ENCODE measurements at places on chromosomes 6 and 20. TPM values are rescaled to one million over a fixed set of nuclear protein-coding genes. Genes with fewer than 3 reads are reported as not detected.

- DNase-seq = no peak
Measured at GRCh38 chr6:116036885-116037284, 23.8 kb downstream of the FRK start.

DNA sequence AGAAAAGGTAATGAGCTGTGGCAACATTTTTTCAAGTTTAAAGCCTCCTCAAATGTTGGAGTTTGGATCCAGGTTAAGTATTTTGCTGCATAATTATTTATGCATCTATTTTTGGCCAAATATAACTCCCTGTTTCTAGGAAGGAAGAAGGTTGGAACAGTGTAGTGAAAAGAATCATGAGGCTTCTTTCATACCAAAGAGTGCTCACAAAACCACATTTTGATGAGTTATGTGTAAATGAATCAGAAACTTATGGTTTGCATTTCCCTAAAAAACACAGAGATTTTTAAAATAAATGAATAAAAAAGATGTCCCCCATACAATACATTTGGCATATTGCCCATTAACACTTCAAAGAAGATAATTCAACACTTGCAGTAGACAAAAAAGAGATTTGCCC, 246.9 kb upstream of the PRDM1 start:
- DNase-seq = no peak

- no peak for DNase-seq
Measured at GRCh38 chr20:11193241-11193640, 519.4 kb upstream of the JAG1 start.

DNA sequence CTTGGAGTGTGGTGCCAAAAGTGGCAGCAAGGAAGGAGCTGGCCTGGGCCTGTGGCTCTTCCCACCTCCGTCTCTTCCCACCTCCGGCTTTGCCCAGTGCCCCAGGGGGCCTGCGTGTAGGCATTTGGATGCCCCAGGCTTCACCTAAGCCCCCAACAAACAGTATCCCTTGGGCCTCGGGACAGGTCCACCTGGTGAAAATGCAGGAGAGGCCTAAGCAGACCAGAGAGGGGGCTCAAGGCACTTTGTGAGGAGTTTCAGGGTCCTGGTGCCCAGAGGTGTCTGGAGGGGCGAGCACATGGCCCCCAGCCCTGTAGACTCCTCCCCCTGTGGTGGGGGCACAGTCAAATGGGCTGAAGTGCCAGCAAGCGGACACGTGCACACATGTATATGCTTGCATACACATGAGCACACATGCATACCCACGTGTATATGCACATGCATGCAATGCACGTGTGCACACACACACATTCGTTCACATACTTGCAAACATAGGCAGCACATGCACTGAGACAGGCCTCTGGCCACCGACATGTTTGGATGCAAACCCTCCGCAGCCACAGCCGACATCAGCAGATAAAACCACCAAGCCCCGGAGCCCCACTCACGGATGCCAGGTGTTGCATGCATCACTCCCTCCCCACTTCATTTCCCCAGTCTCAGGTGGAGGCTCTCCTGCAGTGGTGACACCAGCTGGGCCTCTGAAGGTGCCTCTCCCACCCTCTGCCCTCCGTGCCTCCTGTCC, 124.5 kb downstream of the TAF4 start:
- no peak for DNase-seq

GRCh38 chr6:7730784-7731227, 4.9 kb downstream of the BMP6 start:
- DNase-seq = no peak

DNA sequence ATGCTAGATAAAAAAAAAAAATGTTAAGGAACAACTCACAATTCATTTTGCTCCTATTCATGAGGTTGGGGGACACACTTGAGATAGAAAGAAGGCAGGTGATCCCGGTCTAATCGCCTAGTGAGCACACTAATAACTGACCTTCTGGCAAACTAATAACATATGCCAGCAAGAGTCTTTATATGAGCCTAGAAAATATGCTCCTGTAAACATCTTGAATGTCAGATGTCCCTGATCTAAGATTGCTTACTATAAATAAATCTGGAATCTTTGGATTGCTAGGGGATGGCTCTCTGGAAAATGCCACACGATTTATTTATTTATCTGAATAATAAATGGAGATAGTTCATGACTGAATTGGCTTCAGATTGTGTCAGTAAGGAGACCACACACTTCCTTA, 821.9 kb downstream of the GRIK2 start:
- DNase-seq = no peak

DNA sequence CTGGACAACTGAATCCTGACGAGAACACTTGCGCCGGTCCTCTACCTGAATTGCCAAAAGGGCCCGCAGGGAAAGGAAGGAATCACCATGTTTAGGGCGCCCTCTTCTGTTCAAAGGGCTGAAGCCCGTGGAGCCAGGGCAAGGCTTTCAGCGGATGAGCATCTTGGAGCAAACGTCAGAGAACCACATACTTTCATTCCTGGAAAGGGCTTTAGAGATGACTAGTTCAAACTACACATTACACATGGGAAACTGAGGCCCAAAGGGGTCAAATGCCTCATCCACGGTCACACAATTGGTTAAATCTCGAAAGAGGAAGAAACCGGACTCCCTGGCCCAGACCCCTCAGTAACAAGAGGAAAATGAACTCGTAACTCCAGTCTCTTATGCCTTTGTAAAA, 11.5 kb upstream of the ZNF133 start:
- peak; percentile 76 for DNase-seq

DNA sequence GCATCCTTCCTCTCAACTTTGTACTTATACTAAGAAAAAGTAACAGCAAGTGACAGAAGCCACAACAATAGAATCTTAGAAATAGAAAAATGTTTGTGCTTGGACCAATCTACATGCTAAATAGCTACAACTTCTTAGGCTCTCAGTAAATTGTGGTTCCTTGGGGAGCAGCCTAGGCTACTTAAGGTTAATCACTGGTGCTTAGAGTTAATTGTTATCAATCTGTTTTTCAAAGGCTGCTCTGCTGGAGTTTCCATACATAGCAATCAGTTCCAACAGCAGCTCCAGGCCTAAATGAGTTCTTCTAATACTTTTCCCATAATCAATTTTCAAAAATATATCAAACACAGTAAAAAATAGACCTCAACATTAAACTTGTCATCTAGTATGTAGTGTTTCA, 571.4 kb downstream of the EPHA7 start:
- DNase-seq = no peak

- DNase-seq = no peak
Measured at GRCh38 chr6:148027201-148027600, 315.4 kb upstream of the SASH1 start.

DNA sequence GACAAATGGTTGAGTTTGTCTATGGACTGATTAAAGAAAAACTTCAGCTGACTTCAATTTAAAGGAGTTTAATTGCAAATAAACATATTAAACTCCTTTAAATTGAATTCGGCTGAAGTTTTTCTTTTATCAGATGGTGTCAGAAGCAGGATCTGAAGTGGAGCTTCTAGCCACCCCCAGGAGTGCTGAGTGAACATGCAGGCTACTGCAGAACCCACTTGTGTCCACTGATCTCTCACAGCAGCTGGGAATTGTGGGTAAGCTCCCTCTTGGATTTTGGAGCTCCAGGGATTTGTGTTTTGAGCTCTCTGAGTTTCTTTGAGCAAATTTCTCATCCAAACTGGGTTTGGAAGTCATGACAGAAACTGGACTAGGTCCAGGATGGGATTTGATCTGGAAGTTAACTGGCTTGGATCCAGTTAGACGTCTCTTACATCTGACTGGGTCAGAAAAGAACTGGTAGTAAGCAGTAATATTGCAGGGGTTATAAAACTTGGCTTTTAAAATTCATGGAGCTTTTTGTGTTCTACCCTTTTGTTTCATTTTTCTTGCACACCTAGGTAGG, 95.8 kb upstream of the UST start:
- DNase-seq = no peak

GRCh38 chr6:144741659-144742058, 456.5 kb downstream of the UTRN start:
- no peak for DNase-seq

- peak; percentile 47 for DNase-seq
Measured at GRCh38 chr6:42315991-42316970, 98.6 kb upstream of the MRPS10 start.

DNA sequence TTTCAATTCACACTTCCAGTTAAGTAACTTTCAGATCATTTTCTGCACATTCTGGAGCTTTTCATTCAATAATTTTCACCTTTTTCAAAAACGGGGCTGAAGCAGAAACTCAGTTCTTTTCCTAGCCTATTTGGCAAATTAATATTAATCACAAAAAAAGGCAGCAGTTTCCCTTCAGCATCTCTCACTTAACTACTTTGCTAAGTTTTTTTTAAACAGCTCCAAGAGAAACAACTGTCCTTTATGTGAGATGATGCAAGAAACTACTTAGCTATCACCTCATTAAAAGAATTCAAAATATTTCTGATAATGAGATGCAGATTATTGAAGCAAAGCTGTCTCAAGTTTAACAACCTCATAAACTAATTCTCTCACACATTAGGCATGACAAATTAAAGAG, 11.8 kb downstream of the CASS4 start:
- no peak for DNase-seq

- DNase-seq = no peak
Measured at GRCh38 chr6:4885341-4885933, 109.2 kb downstream of the CDYL start.

GRCh38 chr20:54218470-54218869, 10.6 kb downstream of the PFDN4 start:
- no peak for DNase-seq

DNA sequence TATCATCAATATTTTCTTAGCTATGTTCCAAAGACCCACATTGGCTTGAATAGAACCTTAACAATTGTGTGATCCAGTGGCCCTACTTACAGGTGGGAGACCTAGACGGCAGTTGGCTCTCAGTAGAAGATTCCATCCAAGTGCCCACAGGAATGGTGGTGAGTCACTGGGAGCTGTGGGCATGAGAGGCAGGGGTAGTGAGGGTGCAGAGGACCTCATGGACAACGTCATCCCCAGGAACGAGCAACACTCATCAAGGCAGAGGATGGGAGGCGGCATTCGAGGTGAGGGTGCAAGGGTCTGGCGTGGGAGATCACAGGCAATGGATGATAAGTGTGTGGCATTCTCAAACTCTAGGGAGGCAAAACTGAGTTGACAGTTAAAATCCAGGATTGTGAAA, 17.5 kb upstream of the SPO11 start:
- DNase-seq = no peak

GRCh38 chr6:79810185-79810705, 137.1 kb downstream of the ELOVL4 start:
- no peak for DNase-seq

- DNase-seq = no peak
Measured at GRCh38 chr20:61760731-61761130, 304.9 kb downstream of the TAF4 start.

DNA sequence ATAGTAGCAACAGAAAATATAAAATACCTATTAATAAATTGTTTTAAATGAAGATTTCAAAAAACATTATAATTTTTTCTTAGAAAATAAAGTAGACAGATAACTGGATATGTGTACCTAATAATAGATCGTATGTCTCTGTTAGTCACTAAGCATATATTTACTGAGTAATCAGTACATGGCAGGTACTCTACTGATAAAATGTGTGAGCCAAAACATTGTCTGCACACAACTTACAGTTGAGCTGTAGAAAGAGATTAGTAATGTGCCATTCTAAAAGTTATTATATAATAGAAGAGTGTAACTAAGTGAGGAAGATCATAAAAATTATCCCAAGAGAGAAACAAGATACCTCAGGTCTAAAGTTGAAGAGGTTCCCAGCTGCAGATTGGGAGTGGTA, 929.9 kb upstream of the EPHA7 start:
- no peak for DNase-seq

DNA sequence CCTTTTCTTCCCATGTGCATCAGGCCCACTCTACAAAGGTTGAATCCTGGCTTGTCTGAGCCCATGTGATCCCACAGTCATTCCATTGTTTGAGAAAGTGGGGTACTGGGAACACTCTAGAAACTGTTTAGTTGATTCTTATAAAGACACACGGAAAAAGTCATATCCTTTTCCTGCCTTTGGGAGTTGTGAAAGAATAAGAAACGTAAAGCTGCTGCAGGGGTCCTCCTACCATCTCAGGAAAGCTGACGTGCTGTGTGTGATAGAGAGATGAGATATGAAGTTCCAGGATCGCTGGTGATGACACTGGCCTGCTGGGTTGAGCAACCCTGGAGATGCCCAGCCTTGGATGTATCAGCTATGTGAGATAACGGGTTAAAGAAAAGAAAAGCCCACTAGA, 21.3 kb upstream of the HLA-DRB5 start:
- no peak for DNase-seq

DNA sequence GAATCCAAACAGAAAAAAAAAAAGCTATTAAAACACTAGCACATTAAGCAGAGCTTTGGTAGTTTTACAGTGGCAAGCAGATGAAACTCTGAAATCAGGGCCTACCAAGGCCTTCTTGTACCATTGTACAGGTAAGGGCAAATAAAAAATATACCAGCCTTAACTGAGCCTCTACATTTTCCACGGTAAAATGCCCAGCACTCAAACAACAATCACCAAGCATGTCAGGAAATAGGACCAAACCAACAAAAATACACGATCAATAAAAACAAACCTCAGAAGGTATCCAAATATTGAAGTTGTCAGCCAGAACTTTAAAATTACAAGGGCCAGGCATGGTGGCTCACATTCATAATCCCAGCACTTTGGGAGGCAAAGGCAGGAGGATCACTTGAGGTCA, 18.3 kb downstream of the TRERF1 start:
- no peak for DNase-seq

- no peak for DNase-seq
Measured at GRCh38 chr6:152457949-152458624, 179.1 kb downstream of the SYNE1 start.

GRCh38 chr20:57387945-57388371, 3.2 kb upstream of the RBM38 start:
- DNase-seq = no peak

- DNase-seq = no peak
Measured at GRCh38 chr20:58577139-58577806, 62.1 kb upstream of the APCDD1L start.

GRCh38 chr6:5179917-5180316, 80.8 kb downstream of the LYRM4 start:
- no peak for DNase-seq

- peak; percentile 35 for DNase-seq
Measured at GRCh38 chr20:63106108-63106764, 99.5 kb upstream of the BHLHE23 start.

- DNase-seq = no peak
Measured at GRCh38 chr20:5061213-5061612, 58.5 kb downstream of the PCNA start.

Gene NKAIN4
- not detected for total RNA-seq

Gene BRD2
- 181 TPM for total RNA-seq

Gene RIPPLY2
- not detected for total RNA-seq

Gene RIMS1
- total RNA-seq = 0.10 TPM

Gene GABBR1
- total RNA-seq = 16.2 TPM

Gene TUBE1
- 11.1 TPM for total RNA-seq

Gene SPTLC3
- 11.0 TPM for total RNA-seq

Gene NFATC2
- 3.8 TPM for total RNA-seq

Gene SLC22A16
- total RNA-seq = not detected

Gene MICAL1
- 16.3 TPM for total RNA-seq
